Frontal cortex (tissue), 4 donors: ENCODE measurements at places on chromosomes 7 and 10. TPM values are rescaled to one million over a fixed set of nuclear protein-coding genes. Genes with fewer than 3 reads are reported as not detected.

- DNase-seq, result peak; percentile 68
These were observed at the start of gene SGCE for GRCh38 chr7:94655848-94656657. TSS of gene SGCE (minus strand) at chr7:94656133. CDS start at chr7:94656098, 35 bp downstream.

Gene SEMA3E
- total RNA-seq, result 28.1 TPM

- no peak for DNase-seq
These were observed 22.7 kb downstream of the INPP5A start for GRCh38 chr10:132560241-132560731.

- DNase-seq, result no peak
These were observed 80.0 kb downstream of the RBM33 start for GRCh38 chr7:155724327-155725005.

Gene CACUL1
- 31.4 TPM for total RNA-seq

Gene PLAU
- total RNA-seq, result 0.82 TPM

DNA sequence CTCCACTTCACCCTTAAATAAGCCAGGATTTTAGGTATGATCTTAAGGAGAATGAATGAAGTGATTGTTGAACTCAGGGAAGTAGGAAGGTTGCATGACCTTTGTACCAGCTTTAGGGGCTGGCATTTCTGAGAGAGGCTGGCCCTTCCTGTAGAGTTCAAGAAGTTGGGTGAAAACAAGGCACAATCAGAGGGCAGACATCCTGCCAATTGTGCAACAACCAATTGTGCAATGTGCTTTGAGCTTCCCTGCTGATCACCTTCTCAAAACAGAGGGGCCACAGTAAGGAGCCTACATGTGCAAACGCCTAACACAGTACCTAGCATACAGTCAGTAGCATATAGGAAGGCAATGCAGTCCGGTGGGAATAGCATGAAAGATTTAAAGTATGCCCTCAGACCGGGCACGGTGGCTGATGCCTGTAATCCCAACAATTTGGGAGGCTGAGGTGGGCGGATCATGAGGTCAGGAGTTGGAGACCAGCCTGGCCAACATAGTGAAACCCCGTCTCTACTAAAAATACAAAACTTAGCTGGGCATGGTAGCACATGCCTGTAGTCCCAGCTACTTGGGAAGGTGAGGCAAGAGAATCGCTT, 5.4 kb downstream of the CPVL start:
- DNase-seq, result no peak

Gene TMEM229A
- total RNA-seq, result 1.2 TPM

GRCh38 chr10:44978570-44979280, at the start of gene DEPP1:
TSS of gene DEPP1 (minus strand) at chr10:44978809. CDS start at chr10:44978030, 779 bp downstream.
- DNase-seq, result no peak

Gene FXYD4
- total RNA-seq, result not detected

Gene SNX13
- 66.0 TPM for total RNA-seq

DNA sequence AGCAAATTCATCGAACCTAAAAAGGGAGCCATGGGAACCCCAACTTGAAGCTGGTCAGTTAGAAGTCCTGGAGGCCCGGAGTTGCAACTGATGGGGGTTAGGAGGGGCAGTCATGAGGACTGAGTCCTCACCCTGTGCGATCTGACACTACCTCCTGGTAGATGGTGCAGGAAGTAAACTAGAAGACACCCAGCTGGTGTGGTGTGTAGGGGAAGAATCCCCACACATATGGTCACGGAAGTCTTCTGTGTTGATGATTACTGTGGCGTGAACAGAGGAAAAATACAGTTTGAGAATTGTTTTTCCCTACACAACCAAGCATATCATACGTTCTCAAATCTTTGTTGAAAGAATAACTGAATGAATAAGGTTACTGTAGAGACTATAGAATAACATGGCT, 164.6 kb upstream of the KCTD7 start:
- no peak for DNase-seq

Gene STN1
- 6.9 TPM for total RNA-seq

DNA sequence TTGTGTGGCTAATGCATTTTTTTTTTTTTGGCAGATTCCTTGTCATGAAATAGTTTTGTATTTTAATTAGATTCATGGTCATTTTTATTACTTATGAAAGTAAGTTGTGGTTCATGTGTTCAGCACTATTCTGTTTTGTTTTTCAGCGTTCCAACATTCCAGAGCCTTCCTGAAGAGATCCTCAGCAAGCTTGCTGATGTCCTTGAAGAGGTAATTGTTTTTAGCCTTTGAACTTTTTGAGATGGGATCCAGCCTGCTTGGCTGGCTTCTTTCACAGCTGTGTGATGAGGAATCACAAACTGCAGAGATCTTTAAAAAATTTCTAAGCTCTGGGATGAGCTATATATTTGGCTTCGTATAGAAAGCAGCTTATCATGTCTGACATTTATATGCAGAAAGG, 208.0 kb upstream of the CSTF2T start:
- no peak for DNase-seq

Gene DYDC2
- 2.4 TPM for total RNA-seq
